Stimulated activated CD4-positive, alpha-beta T cell treated with anti-CD3 and anti-CD28 coated beads, Interleukin-2, amount 100 ng/mL, for 48 hours (primary cell): ENCODE measurements at places on chromosomes 5 and 9.

DNA sequence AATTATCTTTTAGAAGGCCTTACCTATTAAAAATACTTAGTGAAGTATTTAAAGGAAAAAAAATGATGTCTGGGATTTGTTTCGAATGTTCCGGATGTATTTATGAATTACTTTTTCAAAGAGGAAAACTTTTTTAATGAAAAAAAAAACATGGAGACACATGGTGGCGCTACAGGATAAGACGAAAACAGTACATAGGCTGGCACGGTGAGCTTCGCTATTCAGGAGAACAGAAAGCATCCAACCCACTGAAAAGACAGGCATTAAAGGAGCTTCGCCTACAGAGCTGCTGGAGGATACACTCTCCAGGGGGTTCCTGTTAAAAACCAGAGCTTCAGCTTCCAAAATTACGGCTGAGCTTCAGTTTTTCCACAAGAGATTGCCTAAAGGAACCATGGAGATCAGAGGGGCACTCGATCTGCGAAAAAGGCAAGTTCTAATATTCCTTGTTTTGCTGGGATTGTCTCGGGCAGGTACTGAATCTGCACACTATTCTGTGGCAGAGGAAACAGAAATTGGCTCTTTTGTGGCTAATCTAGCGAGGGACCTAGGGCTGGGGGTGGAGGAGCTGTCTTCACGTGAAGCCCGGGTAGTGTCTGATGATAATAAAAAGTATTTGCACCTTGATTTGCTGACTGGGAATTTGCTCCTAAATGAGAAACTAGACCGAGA is at the start of gene PCDHB14:
TSS of gene PCDHB14 (plus strand) at position 232 of the 672 bp plus-strand sequence. CDS start at position 395, 163 bp downstream.
- DNase-seq = no peak

- no peak for DNase-seq
These were observed 245.0 kb downstream of the TAF11L14 start for GRCh38 chr5:17879276-17879675.

GRCh38 chr5:2156358-2157059 is 273.8 kb upstream of the IRX4 start:
- DNase-seq = no peak

DNA sequence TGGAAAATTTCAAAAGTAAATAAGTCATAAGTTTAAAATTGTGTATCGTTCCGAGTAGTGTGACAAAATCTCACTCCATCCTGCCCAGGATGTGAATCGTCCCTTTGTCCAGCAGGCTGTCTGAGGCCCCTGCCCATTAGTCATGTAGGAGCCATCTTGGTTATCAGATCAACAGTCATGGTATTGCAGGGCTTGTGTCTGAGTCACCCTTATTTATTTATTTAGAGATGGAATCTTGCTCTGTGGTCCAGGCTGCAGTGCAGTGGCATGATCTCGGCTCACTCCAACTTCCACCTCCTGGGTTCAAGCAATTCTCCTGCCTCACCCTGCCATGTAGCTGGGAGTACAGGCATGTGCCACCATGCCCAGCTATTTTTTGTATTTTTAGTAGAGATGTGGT is 30.2 kb downstream of the ITGA2 start:
- DNase-seq = no peak

GRCh38 chr5:2143088-2143487 is 260.4 kb upstream of the IRX4 start:
- DNase-seq = no peak

DNA sequence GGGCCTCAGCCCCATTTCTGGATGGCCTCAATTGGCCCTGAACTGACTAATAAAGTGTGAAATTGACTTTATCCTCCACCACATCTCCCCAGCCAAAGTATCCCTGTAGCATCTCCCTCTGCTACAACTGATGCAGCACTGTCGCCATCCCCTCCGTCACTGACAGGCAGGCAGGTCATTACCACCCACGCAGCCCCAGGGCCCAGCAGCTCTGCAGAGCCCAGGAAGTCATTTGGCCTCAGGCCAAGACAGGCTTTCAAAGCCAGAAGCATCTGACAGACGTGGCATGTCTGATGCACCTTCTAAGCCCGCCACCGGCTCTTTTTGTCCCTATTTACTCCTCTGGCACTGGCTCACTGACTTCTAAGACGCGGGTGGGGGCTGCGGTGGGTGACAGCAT is 65.3 kb downstream of the ARHGEF37 start:
- DNase-seq = no peak

- no peak for DNase-seq
These were observed 2.4 kb downstream of the NFIL3 start for GRCh38 chr9:91421128-91421765.

GRCh38 chr9:97675655-97676054 is 21.5 kb downstream of the XPA start:
- DNase-seq = no peak

GRCh38 chr9:35813434-35814105 is 1.3 kb downstream of the HINT2 start:
- DNase-seq = no peak

DNA sequence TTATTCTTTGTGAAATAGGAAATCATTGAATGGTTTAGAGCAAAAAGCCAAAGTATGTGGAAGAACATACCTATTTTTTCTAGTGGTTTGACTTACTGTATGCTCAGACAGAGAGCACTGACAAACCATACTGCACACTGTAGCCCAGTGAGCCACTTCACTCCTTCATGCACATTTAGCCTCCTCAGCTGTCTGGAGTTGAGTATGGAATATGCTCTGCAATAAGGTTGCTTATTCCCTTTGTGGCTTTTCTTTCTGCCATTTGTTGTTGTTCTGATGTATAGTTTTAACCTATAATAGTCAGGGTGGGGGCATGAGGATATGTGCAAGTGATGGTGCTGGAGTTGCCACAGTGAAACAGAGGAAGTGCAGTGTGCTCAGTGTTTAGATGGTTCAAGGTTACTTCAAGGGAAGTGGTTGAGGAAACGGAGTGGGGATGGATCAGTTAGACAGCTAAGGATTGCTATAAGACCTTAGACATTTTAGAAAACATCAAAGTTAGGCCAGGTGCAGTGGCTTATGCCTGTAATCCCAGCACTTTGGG is 100.7 kb downstream of the CDC42SE2 start:
- DNase-seq = no peak

GRCh38 chr9:31601666-31602065 is 782.8 kb upstream of the ACO1 start:
- no peak for DNase-seq

DNA sequence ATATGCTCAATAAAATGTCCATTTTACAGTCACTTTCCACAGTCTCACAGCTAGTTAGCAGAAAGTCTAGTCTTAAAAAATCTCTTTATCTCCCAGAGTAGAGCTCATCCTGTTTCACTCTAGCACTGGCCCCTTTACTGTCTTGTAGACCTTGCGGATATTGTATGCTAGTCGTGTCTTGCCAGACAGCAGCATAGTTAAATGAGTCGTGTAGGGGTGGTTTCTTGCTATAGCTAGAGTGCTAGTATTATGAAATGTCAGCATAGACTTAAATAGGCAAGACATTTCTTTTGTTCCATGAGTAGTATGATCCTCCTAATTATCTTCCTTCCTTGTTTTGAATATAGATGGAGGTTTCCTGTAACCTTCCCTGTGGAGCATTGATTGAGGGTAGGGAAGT is 77.4 kb downstream of the C7 start:
- DNase-seq = no peak

DNA sequence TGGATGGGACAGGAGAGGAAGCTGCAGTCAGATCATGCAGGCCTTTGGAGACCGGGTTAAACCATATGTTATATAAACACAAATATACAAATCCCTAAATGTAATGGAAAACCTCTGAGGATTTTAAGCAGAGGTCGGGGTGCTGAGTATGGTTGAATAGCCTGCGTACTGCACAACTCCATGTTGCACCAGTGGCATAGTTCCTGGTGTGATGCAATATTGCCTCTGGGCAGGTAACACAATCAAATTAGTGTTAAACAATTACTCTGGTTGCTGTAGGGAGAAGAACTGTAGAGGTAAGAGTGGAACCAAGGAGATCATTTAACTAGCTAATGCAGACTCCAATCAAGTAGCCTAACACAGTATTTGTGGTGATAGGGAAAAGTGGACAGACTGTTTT is 21.3 kb upstream of the RNF145 start:
- DNase-seq = no peak

DNA sequence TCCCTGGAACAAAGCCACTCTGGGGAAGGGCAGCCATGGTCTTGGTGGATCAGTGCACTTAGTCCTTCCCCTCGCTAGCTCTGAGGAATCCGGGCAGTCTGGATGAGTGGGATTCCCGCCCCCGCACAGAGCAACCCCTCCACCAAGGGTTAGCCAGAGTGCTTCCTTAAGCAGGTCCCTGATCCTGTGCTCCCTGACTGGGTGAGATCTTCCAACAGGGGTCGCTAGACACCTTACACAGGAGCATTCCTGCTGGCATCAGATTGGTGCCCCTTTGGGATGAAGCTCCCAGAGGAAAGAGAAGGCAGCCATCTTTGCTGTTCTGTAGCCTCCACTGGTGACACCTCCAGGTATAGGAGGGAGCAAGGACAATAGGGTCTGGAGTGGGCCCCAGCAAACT is 228.8 kb downstream of the AP3B1 start:
- no peak for DNase-seq

DNA sequence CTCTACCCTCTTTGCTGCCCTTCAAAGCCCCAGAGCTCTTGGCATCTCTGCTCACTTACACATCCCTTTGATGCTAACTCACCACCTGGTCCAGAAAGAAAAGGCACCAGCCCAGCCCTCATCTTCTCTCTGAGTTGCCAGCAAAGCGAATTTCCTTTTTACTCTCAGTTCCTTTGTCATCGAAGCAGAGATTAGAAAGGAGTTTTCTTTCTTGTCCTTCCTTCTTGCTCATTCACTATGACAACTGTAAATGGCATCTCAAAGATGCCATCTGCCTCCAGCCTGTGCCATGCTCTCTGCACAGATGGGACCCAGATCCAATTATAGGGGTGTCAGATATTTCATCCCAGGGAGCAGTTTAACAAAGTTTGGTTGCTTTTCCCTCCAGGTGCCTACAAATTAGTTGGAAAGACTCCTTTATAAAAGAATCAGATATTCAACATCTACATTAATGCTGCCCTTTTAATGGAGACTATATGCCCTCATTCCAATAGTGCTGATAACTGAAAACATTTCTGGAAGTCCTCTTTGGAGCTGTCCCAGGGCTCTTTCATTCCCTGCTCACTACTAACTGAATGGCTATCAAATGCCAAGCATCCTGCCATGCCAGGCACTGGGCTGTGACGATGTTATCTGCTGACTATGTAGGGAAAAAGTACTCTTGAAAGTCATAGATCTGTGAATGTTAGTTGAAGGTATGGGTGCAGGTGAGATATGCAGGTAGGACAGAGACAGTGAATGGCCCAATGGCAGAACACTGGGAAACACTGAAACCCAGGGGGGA is 58.9 kb downstream of the SUSD1 start:
- no peak for DNase-seq

- no peak for DNase-seq
These were observed 5.7 kb upstream of the LARP1 start for GRCh38 chr5:154749491-154749890.
